Activated CD8-positive, alpha-beta memory T cell treated with anti-CD3 and anti-CD28 coated beads for 48 hours (primary cell): ENCODE measurements at places on chromosomes 5 and 9.

- no peak for DNase-seq
Measured at GRCh38 chr5:88854769-88855168, 28.2 kb downstream of the MEF2C start.

DNA sequence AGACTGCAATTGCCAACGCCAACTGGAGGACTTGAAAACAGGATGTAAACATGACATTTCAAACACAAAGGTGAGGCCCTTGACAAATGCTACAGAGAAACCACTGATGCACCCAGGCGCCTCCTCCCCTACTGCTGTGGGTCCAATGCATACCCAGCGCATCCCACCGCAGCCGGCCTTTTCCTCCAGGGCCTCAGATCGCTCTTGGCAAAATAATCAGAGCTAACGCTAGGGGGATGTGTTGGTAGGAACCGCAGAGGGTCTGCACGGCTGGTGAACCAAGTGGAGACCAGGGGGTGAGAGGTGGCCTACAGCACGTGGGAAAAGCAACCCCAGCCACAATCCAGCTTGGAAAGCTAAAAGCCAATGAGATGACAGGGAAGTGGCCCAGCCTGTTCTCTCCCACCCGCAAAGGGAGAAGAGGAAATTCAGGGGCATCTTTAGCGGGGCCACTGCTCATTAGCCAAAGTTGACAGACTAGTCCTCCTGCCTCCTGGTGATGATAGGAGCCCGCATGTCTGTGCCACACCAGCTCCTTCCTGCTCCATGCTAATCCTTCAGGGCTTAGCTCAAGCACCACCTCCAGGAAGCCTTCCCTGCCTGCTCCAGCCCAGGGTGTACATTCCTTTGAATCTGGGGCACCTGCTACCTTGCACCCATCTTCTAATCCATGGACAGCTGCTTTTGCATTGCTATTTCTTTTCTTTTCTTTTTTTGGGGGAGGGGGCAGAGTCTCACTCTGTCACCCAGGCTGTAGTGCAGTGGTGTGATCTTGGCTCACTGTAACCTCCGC is 5.9 kb downstream of the FAM163B start:
- no peak for DNase-seq

GRCh38 chr9:81981883-81982282 is 6.7 kb upstream of the SPATA31D1 start:
- no peak for DNase-seq

GRCh38 chr5:33271606-33272005 is 169.2 kb upstream of the TARS1 start:
- DNase-seq: no peak

DNA sequence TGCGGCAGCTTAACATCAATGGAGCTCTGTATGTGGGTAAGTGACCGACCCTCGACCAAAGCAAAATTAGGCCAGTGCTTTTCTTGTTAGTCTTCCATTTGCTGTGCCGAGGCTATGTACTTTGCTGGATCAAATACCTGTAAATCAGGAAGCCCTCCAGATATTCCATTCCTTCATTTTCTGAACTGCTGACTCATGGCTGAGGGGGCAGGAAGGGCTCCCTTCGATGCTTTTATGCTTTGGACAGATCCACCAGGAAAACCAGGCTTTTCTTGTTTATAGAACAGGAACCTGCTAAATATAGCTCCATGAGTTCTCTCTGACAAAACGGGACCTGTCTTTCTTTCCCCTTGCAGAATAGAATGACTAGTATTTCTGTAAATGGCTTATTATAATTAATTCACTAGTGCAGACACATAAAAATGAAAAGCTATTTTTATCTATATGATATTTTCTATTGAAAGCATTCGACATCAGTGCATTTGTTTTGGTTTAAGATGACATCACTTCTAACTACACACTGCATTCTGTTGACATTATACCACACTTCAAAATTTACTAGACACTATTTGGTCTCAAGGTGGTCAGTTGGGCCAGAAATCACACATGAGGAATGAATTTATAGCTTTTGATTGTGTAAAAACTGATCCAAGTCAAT is 93.3 kb downstream of the LIFR start:
- no peak for DNase-seq

GRCh38 chr9:115790520-115790919 is 363.1 kb upstream of the PAPPA start:
- no peak for DNase-seq

DNA sequence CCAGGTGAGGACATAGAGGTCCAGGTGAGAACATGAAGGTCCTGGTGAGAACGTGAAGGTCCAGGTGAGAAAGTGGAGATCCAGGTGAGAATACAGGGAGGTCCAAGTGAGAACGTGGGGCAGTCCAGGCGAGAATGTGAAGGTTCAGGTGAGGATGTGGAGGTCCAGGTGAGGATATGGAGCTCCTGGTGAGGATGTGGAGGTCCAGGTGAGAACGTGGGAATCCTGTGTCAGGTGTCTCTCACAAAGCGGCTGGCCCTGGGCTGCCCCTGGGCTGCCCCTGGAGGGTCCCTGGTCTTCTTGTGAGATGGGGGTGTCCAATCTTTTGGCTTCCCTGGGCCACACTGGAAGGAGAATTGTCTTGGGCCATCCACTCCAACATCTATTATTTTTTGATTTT is 133.4 kb downstream of the MRPL36 start:
- no peak for DNase-seq

- DNase-seq: no peak
Measured at GRCh38 chr9:78122631-78123030, 91.0 kb upstream of the GNAQ start.

GRCh38 chr9:136907011-136907914 is 20.9 kb downstream of the TRAF2 start:
- DNase-seq: no peak

DNA sequence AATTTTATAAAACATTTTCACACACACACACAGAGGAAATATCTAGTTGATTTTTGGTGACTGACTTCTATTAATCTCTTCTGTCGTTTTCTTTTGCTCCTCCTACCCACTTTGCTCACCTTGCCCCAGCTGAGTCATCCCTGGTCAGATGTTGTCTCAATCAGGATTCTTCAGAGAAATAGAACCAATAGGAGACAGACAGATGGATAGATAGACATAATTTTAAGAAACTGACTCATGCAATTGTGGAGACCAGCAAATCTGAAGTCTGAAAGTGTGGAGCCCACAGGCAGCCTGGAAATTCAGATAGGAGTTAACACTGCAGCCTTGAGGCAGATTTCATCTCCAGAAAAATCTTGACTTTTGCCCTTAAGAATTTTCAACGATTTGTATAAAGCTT is 37.0 kb upstream of the PIK3R1 start:
- DNase-seq: no peak

- DNase-seq: no peak
Measured at GRCh38 chr9:82302968-82303655, 314.5 kb downstream of the SPATA31D1 start.

DNA sequence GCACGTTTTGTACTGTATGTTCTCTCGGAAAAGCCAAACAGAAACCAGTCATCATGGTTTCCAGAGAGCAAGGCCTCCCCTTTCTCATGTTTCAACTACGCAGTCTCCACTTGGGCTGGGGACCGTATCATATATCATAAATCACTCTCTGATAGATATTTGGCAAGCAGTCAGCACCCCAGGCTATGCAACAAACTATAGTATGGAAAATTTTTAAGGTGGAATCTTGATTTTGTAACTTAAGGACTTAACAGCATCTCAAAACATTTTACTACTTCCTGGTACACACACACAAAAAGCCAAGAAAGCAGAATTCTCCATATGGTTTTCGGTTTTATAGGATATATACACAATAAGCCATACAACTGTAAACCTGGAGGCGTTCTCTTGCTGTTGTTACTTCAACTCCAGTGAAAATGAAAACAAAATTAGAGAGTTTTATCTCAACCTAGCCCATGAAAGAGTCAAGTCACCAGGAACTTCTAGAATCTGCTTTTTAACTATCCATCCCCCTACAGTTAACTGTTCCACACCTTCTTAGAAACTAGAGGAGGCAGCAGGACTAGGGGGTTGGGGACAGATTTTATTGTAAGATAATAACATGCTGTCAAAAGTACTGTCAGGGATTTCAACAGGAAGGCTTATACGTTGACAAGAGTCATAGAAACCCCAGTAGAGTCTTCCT is 283.4 kb downstream of the NFIB start:
- no peak for DNase-seq

- DNase-seq: no peak
Measured at GRCh38 chr9:61667559-61668121, 477.8 kb downstream of the SPATA31A7 start.

DNA sequence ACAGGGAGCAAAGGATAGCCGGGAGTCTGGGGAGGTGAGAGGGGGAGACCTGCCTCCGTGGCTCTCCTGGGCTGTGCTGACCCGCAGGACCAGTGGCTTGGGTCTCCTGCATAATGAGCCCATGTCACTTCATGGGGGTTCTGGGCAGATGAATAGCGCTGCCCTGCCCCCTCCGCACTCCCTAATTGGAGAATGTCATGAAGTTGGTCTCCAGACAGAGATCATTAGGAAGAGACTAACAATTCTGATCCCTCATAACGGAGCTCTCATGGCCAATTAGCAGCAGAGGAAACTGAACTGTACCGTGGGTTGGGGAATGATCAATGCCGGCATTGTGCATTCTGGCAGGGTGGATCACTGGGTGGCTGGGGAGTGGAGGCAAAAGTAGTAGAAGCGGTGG is 186.1 kb downstream of the FSTL4 start:
- DNase-seq: no peak

DNA sequence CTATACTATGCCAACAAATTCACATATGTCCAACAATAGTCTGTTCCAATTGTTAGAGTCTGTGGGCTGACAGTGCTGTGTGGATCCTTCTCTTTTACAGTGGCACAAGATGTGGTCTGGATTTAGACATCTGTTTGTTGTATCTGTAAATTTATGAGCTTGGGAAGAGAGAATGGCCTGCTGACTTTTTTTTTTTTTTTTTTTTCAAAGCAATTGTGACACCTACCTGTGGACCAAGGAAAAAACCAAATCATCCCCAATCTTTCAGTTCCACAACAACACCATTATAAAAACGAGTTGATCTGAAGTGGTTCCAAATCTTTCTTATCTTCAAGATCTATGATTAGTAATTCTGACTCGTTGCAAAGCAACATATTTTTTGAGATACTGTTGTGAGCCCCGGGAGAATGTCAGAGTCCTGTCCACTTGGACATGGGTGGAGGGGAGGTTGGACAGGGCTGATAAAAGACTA is 4.9 kb downstream of the IRX2 start:
- DNase-seq: no peak

- no peak for DNase-seq
Measured at GRCh38 chr5:140115186-140115500, 1.2 kb downstream of the PURA start.

GRCh38 chr9:87088621-87089365 is 141.5 kb upstream of the GAS1 start:
- no peak for DNase-seq
